ENCODE measurements at places on chromosomes 13 and 19. TPM values are rescaled to one million over a fixed set of nuclear protein-coding genes. Genes with fewer than 3 reads are reported as not detected.
A peak's percentile ranks its signal among the peaks of the same experiment; 100 is the strongest.

DNA sequence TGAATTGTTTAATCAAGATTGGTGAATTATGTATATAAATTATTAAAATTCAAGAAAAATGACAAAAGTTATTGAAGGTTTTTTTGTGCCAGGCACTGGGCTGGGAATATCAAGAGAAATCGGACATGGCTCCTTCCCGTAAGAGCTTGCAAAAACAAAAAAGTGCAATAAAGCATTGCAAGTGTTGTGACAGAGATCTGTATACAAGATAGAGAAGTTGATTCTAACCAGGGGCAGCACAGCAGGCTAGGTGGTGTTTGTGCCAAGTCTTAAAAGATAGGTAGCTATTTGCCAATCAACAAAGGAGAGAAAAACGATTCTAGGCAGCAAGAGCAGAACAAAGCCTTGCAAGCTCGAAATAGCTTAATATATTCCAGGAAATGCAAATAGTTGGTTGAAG is 123.7 kb upstream of the WASF3 start:
- DNase-seq, result no peak

- DNase-seq, result no peak
Observed at GRCh38 chr13:106527826-106528225, 7.6 kb downstream of the EFNB2 start.

DNA sequence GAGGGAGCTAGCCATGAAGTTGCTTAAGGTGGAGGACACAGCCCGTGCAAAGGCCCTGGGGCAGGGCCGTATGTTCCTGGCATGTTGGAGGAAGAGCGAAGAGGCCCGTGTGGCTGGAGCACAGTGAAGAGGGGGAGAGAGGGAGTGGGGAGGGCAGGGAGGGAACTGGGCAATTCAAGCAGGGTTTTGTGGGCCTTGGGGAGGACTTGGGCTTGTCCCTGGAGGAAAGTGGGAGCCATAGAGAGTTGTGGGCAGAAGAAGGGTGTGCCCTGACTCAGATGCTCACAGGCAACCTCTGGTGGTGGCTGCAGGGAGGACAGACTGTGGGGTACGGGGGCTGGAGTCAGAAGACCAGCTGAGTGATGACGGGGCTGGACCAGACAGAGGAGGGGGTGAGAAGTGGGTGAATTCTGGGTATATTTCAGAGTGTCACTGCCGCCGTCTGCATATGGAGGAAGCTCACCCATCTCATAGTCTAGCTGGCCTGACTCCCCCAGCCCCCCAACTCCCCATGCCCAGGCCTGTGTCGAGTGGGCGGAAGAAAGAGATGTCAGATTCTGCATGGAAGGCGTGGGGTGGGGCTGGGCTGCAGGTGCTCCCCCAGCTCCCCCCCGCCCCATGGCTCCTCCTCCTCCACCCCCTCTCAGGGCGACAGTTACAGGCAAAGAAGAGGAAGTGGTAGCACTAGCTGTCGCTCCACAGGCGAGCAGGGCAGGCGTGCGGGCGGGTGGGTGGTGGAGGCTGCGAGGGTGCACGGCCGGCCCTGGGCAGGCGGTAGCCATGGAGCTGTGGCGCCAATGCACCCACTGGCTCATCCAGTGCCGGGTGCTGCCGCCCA is at the start of gene VAV1:
Gene VAV1 (plus strand): TSS at position 681 of the 838 bp plus-strand sequence. CDS start 100 bp downstream, at position 781.
- peak; percentile 80 for DNase-seq

SMARCA4 gene
- 34.7 TPM for total RNA-seq

- DNase-seq, result no peak
Observed at GRCh38 chr13:23580684-23581060, 10.5 kb downstream of the TNFRSF19 start.

DNA sequence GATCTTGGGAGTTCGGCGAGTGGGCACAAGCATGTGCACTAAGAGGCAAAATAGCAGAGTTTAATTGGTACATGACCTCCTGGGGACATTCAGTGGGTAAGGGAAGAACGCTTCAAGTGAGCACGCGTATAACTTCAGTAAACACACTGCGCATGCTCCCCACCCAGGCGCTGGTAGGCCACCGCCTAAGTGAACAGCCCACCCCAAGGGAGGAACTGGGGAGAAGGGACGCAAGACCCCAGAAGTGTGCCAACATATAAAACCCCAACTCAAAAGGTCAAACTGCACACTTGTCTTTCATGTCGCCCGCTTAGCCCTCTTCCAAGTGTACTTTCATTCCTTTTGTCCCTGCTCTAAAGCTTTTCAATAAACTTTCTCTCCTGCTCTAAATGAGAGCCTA is 10.5 kb upstream of the NTN5 start:
- DNase-seq, result peak; percentile 83

DNA sequence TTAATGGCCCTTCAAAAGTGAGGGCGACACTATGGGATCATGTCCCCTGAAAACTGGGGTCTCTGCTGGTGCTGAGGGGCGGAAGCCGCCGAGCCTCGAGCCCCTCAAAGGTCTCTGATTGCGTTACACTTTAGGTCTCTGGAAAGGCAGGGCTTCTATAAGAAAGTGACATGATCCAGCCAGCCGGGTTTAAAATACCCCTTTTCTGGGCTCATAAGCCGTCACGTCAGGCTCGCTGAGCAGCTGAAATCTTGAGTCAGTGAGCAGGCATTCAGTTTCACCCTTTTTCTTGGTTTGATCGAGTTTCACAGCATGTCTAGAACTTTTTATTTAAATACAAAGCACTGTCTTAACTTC is 600 bp upstream of the HMGB1 start:
- DNase-seq, result no peak

RHPN2 gene
- total RNA-seq, result 1.8 TPM

DNA sequence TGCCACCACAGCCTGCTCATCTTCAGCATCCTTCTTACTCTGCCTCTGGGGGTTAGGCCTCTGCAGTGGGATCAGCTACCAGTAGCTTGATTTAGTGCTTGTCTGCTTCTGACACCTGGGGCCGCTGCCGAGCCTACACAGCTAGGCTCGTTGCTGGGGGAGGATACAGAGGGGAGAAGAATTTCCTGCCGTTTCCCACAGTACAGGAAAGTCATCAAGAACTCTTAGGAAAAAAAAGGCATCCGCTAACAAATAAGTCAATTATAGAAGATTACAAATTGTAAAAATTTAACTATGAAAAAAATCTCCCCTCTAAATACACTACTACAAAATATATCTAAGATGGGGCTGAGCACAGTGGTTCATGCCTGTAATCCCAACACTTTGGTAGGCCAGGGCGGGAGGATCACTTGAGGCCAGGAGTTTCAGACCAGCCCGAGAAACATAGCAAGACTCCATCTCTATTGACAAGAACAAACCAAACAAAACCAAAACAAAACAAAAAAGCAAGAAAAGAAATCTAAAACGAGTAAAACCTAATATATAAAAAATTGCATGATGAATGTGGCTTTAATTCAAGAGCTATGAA is 26.7 kb downstream of the LATS2 start:
- DNase-seq, result peak; percentile 62

HNRNPA1L2 gene
- 1.5 TPM for total RNA-seq

GRCh38 chr19:32098968-32099367 is 246.4 kb upstream of the ZNF507 start:
- DNase-seq, result no peak

GRCh38 chr19:38727868-38728660 is 16.2 kb downstream of the CAPN12 start:
- peak; percentile 50 for DNase-seq

DNA sequence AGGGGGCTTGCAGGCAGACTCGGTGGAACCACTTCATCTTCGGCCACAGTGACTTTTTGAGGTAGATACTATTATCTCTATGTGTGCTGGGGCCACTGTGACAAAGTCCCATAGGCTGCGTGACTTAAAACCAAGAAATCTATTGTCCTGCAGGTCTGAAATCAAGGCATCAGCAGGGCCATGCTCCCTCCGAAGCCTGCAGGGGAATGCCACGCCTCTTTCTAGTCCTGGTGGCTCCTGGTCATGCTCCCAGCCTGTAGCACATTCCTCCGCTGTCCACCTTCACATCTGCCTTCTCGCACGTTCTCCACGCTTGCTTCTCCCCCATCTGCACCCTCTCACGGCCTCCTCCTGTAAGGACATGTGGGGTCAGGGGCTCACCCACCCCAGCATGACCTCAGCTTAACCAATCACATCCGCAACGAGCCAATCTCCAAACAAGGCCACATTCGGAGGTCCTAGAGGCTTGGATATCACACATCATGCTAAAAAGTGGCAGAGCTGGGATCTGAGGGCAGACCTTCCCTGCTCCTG is 21.0 kb upstream of the RAB20 start:
- no peak for DNase-seq

- DNase-seq, result no peak
Observed at GRCh38 chr19:7744199-7744786, 3.0 kb downstream of the CD209 start.

GRCh38 chr19:49939721-49940481 is 10.6 kb upstream of the NUP62 start:
- DNase-seq, result no peak

GRCh38 chr19:29525901-29526729 is at the start of gene VSTM2B:
Gene VSTM2B (plus strand): TSS chr19:29525994. CDS start chr19:29526584, 590 bp downstream.
- DNase-seq, result no peak

DNA sequence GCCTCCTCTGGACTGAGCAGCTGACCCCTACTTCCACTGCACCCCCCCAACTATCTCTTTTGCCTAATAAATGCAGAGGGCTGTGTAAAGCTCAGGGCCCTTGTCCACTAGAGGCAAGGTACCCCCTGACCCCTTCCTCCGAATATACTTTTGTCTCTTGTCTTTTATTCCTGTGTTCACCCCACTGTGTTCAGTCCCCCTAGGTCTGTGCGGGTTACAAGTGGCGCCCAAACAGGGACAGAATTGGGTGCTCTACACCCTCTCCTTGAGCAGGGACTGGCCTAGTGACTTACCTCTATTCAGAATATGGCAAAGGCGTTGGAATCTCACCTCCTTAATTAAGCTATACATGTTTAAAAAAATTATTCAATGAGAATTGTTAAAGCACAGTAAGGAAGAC is 15.0 kb downstream of the ZNF350 start:
- no peak for DNase-seq

GRCh38 chr19:11044431-11044830 is 44.8 kb upstream of the LDLR start:
- no peak for DNase-seq

- DNase-seq, result no peak
Observed at GRCh38 chr13:51730927-51731326, 73.0 kb downstream of the DHRS12 start.

TTC9B gene
- total RNA-seq, result not detected
